SK-N-DZ (cell line): ENCODE measurements at places on chromosomes 3 and 15.
A peak's percentile ranks its signal among the peaks of the same experiment; 100 is the strongest.

- DNase-seq = peak; percentile 26
These were observed 65.1 kb downstream of the GLCE start for GRCh38 chr15:69225355-69226022.

DNA sequence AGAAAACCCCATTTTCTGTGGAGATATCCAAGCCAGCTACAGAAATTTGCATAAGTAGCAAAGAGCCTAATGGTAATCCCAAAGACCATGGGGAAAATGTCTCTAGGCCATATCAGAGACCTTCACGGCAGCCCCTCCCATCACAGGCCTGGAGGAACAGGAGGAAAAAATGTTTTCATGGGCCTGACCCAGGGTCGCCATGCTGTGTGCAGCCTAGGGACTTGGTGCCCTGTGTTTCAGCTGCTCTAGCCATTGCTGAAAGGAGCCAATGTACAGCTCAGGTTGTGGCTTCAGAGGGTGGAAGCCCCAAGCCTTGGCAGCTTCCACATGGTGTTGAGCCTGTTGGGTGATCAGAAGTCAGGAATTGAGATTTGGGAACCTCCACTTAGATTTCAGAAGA, 1150.7 kb downstream of the OTOL1 start:
- DNase-seq = no peak

DNA sequence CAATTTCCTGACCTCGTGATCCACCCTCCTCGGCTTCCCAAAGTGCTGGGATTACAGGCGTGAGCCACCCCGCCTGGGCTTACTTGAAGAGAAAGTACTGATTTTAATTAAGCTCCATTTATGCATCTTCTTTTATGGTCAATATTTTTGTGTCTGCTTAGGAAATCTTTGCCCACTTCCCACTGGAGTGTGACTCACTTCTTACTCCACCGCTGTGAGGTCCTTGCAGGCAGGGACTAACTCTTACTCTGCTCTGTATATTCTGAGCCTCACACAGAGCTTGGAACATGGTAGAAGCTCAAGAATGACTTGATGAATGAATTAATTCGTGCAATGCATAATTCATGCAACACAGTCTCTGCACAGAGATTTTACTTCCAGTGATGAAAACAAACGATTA, 2.9 kb upstream of the TM4SF19 start:
- no peak for DNase-seq

DNA sequence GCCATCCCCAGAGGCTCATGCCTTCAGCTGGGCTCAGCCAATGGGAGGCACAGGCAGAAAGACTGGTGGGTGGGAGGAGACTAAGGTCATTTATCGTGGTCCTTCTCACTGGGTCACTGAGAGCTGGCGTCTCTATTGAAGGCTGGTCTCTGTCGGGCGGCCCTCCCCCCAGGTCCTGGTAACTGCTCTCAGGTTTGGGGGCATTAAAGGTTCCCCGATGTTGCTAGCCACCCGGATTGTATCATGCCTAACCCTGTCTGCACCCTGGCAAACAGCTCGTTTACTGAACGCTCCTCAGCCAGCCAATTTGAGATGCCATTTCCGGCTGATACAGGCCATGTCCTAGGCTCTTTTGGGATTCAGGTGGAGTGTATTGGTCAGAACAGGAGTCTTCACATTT, 10.5 kb downstream of the SELENOS start:
- DNase-seq = no peak

DNA sequence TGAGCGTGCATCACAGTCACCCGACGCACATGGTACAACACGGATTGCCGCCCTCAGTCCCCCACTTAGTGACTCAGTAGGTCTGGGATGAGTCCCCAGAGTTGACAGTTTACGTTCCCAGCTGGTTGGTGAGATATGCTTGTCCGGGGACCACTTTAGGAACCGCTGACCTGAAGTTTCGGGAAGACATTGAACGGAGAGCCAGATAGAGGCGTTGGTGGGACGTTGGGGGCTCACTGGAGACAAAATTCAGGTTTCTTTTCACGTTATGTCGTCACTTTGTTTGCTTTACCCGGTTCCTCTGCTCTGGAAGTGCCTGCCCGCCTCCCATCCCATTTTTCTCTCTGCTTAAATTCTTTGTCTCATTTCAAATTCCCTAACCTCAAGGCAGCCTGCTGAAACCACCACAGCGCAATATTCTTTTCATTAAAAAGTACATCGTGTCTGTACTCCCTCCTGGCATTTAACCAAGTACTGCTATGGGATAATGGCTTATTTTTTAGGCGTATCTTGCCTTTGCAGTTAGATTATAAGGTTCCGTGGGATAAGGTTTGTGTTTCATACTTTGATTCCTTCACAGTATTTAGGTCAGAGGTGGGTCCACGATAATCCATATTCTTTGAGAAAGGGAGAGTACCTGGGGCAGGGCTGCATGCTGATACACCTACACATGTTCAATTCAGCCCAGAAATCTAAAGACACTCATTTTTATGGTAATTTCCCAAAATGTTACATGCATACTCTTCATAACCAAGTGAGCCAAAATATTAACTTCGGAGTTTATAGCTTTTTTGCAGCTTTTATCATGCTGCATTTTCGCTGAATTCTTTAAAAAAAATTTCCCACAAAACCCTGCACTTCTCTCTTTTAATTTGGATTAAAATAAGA, 921 bp downstream of the LMLN start:
- no peak for DNase-seq

DNA sequence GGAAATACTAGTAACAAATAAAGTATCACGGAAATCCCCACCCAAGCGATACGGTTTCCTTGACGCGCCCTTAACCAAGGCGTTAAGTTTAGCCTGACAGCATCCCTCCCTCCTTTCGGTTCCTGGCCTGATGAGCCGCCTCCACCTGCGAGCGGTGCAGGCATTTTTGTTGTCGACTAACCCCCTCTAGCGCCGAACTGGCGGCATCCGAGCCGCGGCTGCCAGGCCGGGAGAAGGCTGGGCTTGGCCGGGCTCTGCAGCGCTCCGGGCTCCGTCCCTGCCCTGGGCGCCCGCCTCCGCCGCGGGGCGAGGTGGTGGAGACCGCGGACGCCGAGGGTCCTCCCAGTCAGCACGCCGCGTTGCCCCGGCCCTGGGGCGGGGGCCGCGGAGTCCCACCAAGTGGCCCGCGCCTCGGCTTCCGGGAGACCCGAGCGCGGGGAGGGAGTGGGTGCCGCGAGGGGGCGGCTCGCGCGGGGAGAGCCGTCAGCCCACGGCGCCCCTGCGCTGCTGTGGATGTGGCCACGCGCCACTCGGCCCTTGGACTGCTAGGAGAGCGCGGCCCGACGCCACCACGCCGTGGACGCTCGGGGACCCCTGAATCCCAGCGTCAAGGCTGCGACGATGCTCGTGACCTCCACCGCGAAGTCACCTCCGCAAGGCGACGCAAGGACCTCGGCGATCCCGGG, 1.1 kb upstream of the EPHA6 start:
- DNase-seq = peak; percentile 79

DNA sequence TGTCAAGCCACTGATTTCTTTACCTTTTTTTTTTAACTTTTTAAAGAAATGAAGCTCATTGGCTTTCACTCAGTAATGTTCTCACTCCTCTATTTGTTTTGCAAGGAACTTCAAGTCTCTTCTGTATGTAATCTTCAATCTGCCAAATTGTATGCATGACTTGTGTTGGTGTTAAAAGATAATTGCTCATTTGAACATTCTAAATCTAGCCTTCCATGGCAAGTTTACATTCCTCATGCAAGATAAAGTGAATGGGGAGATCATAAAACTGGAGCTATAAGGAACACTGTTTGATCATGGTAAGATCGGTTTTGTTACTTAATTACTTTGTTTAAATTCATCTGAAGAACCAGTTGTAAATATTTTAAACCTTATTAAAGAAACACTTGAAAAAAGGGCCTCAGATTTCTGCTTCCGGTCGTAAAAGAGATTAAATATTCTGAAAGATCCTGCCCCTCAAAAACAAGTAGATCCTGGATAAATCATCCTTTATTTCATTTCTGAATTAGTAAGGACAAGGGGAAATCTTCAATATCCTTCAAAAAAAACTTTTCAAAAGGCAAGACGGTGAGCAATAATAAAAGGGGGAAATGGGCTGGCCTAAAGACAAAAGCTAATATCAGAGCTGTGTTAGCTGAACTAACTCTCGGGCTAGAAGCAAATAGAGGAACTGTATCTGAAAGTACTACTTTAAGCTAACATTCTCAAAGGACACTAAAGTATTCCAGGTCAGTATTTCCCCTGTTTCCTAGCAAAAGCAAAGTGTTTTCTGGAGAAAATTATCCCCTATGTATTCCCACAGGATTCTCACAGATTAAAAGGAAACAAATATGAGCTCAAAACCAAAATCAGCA, 107.0 kb upstream of the ATP11B start:
- DNase-seq = no peak

DNA sequence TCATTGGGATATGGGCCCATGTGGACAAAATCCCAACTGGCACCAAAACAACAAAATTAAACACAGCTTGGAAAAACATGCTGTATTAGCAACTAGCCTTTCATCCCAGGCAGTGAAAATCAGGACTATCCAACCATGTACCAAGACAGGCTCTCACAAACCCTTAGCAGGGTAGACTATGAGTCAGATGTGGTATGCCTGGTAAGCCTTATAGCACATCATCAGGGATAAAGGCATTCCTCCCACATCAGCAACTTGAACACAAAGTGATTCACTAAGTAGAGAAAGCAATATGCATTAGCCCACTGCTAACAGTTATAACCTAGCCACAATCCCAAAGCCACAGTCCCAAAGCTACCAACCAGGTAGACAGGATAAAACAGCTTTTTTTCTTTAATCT, 8.0 kb downstream of the CEP152 start:
- DNase-seq = no peak

DNA sequence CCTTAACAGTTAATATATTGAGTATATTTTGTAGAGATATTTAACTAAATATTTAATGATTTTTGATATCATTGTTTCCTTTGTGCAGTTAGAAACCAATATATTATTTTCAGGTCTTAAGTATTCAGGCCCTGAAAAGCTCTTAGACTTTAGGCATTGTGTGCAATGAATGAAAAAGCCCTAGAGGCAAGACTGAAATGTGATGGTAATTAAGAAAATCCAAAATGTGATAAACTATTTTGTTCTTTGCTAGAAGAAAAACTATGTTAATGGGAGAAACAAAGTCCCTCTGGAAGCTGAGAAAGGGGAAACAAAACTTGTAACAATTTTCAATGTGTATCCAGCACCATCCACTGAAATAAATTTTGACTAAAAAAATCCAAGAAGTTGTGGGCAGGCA, 54.6 kb upstream of the SSR3 start:
- no peak for DNase-seq

DNA sequence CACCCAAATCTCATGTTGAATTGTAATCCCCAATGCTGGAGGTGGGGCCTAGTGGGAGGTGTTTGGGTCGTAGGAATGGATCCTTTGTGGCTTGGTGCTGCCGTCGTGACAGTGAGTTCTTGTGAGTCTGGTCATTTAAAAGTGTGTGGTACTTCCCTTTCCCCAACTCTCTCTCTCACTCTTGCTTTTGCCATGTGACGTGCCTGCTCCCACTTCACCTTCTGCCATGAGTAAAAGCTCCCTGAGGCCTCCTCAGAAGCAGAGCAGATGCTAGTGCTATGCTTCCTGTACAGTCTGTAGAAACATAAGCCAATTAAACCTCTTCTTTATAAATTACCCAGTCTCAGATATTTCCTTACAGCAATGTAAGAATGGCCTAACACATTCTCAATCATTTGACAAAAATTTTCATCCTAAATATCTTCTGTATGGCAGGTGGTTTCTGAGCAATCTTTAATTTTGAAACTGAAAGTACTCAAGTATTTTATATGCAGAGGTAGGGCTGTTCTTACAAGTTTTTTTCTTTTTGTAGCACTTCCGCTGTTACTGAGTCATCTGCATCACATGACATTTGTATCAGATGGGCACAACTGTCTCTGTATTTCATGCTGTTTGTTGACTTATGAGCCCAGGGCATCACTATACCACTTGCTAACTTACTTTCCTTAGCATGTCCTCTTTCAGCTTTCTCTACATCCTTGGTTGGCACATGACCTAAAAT, 8.8 kb downstream of the RPL39L start:
- DNase-seq = no peak

GRCh38 chr3:146968204-146968651, 363.1 kb upstream of the PLSCR5 start:
- DNase-seq = no peak

- DNase-seq = no peak
These were observed 54.5 kb downstream of the PSMD6 start for GRCh38 chr3:63968612-63969350.

DNA sequence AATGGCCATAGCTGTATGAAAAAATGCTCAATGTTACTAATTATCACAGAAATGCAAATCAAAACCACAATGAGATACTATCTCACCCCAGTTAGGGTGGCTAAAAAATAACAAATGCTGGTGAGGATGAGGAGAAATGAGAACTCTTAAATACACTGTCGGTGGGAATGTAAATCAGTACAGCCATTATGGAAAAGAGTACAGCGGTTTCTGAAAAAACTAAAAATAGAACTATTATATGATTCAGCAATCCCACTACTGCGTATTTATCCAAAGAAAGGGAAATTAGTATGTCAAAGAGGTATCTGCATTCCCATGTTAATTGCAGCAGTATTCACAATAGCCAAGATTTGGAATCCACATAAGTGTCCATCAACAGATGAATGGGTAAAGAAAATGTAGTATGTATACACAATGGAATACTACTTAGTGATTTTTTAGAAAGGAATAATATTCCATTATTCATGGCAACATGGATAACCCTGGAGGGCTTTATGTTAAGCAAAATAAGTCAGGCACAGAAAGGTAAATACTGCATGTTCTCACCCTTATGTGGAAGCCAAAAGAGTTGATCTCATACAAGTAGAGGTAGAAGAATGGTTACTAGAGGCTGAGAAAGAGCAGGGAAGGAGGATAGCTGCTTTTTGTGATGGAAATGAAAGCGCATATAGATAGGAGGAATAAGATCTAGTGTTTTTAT, 35.0 kb downstream of the SERP1 start:
- no peak for DNase-seq

- DNase-seq = no peak
These were observed 94.0 kb upstream of the UMPS start for GRCh38 chr3:124636101-124636862.

- DNase-seq = no peak
These were observed 290.6 kb upstream of the UMPS start for GRCh38 chr3:124439603-124440002.

- no peak for DNase-seq
These were observed 124.4 kb upstream of the CGNL1 start for GRCh38 chr15:57251941-57252340.

GRCh38 chr3:48599077-48599501, 4.0 kb upstream of the COL7A1 start:
- no peak for DNase-seq

DNA sequence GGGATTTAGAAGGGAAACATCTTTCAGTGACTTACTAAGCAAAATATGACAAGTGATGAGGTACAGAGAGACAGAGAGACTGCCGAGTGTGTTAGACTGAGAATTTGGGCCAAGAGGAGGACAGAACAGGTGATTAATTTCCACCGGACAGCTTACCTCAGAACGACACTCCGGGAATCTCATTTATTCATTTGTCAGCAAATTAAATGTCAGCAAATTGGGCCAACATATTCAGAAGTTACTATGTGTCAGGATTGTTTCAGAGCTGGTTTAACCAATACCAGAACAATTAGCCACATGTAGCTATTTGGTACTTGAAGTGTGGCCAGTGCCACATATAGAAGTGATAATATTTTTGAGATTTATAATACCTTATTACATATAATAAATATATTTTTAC, 232.6 kb upstream of the CNTN3 start:
- no peak for DNase-seq
